Activated naive CD4-positive, alpha-beta T cell treated with anti-CD3 and anti-CD28 coated beads, Interleukin-2, amount 50 U/mL, for 72 hours (primary cell): ENCODE measurements at places on chromosomes 4 and X.

DNA sequence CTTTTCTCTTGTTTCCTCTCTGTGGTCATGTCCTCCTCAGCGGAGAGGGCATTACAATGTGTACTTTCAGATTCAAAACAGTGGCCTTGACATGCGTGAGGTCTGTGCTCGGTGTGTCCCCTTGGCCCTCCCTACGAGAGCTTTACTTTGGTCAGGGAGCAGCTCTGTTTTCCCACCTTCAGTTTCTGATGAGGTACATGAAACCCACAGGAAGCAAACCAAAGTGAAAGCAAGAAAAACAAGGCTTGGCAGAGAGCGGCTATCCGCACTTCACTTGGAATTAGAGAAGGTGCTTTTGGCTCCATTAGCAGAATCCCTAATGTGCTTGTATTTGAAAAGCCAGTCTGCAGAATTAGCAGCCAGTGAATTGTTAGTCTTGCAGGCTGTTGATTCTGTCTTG is 19.5 kb upstream of the BOD1L1 start:
- no peak for DNase-seq

DNA sequence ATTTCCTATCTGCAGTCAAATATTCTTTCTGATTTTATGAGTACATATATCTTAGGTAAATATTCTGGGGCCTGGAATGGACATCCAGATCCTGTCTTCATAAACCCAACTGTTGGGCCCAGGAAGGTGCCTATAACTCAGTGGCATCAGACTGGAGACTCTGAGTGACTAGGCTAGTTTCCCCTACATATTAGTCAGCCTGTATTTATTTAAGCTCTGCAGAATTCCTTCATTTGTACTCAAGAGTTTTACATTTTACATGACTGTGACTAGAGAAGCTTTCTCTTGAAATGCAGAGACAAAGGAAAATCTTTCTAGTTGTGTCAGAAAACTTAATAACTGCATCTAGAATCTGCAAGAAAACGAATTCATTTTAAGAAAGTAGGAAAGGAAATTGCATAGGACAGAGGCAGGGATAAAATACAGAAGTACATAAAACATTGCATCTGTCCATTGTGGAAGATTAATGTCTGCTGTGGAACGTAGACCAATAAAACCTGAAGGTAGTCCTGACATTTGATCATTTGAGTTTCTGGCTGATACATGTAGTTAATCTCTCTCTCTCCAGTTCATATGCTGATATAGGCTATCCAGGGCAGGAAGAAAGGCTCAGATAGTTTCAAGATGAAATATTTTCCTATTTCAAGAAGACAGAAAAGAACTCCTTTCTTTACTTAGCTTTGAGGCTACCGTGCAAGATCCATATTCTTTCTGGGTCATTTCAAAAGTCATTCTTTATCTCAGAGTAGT is 78.2 kb downstream of the OPHN1 start:
- DNase-seq: no peak

DNA sequence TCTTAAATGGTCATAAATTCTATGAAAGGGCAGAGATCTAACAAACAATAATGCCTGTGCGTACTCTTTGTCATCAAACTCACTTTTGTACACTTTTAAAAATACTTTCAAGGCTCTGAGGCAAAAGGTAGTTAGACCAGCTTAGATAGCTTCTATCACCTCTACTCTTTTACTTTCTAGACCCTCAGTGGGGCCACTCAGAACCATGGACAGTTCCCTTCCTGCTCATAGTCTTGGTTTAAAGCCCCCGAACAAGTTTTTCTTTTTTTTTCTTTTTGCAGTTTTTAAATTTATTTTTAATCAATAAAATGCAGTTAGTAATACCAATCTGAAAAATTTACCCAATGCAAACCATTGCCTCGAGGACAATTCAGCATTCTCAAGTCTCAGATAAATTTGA is 460.5 kb upstream of the CNKSR2 start:
- DNase-seq: peak; percentile 2

GRCh38 chr4:154961263-154961662 is 180.2 kb downstream of the RBM46 start:
- no peak for DNase-seq

GRCh38 chrX:35868501-35868900 is 51.0 kb upstream of the CFAP47 start:
- DNase-seq: no peak

DNA sequence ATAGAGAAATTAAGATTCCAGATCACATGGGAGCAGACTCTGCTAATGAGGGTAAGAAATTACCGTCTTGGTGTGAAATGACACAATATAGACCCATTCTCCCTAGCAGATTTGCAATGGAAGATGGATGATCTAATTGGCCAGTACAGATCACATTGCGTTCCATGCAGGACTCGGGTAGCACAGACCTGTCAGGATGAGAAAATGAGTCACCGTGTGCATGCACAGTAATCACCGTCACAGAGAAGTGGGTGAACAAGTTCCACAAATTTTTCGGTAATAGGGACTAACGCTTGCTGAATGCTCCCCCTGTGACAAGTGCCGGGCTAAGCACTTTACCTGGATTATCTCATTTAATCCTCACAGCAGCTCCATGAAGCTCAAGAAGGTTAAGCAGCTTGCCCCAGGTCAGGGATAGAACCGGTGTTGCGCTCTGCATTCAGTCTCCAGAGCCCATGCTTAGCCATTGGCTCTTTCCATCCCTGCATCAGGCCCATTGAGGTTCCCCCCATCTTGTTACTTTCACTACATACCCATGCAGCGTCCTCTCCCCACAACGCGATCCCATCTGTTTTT is 375.6 kb downstream of the FBXW7 start:
- no peak for DNase-seq

- DNase-seq: no peak
These were observed 9.8 kb upstream of the PCDH18 start for GRCh38 chr4:137541876-137542646.

DNA sequence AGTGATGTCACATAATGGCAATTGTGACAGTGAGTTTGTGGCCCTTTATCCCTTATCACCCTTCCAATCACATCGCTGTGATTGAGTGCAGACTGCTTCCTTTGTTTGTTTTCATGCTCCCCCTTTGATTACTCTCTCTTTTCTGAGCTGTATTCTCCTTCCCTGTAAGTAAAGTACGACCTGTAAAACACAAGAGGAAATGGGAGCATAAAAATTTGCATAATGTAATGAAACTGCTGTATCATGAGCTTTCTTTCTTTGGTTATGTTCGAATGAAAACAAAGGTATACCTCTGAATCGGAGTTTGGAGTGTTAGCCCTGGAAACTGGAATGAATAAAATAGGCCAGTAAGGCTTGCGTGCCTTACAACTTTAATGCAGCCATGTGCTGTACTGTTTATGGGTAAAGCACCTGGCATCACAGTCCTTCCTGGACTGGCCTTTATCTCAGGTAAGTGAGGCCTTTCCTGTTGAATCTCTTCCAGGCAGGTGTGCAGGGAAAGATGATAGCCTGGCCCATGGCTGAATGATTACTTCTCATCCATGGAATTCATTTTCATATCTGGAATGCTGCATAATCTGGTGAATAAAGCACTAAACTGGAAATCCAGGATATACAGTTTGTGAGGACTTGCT is 26.6 kb upstream of the HS3ST1 start:
- DNase-seq: no peak

DNA sequence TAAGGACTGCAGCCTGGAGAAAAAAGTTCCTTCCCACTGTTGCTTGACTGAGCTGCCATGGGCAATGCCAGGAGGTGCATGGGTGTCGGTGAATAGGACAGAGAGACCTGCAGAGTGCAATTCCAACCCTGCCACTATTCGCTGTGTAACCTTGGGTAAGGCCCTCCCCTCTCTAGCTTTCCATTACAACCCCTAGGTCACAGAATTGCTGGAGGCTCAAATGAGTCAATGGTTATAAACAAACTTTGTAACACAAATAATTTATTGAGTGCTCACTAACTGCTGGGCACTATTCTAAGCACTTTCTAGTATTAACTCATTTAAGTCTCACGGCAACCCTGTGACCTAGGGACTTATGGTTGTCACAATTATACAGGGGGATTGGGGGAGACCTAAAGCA is 37.8 kb downstream of the PJA1 start:
- no peak for DNase-seq

DNA sequence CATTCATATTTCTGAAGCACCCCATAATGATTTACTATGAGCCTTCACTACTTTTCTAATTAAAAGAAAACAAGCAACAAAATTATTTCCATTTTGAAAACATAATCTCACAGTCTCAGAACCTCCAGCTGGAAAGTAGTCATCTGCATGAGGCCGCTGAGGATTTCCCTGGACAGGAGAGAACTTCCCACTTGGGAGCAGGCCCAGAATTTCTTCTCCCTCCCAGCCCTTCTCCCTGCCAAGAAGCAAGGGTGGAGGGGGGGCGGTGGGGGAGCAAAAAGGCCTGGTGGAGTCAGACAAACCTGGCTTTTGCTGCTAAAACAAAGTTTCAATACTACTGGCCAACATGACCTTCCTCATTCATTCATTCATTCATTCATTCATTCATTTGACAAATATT is 167.3 kb downstream of the PJA1 start:
- DNase-seq: no peak

GRCh38 chrX:46465203-46465602 is 80.0 kb downstream of the ZNF674 start:
- no peak for DNase-seq

DNA sequence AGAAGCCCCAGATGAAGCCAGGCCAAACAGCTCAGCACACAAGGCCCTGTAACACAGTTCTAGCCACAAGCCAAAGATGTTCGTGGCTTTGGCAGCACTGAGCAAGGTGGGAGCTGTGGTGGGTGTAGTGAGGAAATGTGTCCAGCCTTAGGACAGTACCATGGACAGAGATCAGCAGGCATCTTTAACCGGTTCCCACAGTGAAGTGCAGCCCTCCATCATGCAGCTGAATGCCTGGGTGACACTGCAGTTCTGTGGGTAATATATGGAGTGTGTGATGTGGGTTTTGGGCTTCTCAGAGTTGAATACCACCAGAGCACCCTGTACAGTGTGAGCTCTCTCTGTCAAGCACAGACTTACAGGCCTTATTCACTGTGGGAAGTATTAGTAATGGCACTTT is 6.0 kb upstream of the NEXMIF start:
- DNase-seq: no peak

- no peak for DNase-seq
These were observed 52.6 kb downstream of the SGMS2 start for GRCh38 chr4:107877361-107877760.

GRCh38 chrX:10167573-10167972 is 10.8 kb downstream of the CLCN4 start:
- no peak for DNase-seq

DNA sequence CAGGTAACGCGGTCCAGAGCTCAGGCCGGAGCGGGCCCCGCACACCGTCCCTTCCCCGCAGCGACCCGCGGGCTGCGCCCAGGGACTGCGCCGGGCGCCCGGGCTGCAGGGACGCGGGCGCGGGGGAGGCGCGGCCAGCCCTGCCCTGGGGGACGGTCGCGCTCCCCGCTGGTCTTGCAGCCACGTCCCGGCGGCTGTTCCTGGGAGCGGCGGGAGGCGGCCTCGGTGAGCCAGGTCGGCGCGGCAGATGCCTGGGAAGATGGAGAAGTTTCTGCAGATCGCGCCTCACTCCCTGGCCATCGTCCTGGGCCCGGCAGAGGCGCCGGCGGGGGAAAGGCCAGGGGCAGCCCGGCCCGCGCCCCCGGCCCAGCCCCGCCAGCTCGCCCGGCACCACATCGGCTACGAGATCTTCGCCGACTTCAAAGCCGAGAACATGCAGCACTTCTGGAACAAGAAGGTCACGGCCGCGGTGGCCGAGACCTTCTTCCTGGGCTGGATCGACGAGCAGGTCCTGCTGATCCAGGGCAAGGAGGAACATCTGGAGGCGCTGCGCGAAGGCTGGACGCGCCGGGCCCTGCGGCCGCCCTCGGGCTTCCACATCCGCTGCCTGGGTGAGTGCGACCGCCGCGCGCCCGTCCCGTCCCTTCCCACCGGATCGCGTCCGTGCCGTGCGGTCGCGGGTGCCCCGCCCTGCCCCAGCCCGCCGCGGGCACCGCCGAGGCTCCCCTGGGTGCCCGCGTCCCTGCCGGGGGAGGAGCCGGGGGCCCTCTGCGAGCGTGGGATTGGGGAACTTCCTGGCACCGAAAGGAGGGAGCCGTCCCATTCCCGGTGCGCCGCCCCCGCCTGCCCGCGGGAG is 107.4 kb upstream of the STOX2 start:
- peak; percentile 14 for DNase-seq

GRCh38 chr4:98556451-98556850 is 102.0 kb downstream of the TSPAN5 start:
- no peak for DNase-seq

DNA sequence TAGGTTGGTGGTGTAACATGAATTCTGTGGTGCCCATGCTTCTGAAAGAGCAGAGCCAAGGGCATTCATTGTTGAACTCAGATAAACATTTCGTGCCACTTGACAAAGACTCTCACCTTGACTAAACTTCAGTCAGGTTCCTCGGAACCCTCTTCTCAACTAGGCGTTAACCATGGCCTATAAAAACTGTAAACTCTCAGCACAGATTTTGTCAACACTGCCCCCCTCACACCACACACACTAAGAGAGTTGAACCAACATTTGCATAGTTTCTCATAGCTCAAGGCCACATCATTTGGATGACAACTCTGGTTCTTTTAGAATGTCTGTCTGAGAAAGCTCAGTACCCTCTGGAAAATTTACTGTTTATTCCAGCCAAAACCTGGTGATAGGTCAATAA is 28.1 kb downstream of the CASP6 start:
- no peak for DNase-seq

DNA sequence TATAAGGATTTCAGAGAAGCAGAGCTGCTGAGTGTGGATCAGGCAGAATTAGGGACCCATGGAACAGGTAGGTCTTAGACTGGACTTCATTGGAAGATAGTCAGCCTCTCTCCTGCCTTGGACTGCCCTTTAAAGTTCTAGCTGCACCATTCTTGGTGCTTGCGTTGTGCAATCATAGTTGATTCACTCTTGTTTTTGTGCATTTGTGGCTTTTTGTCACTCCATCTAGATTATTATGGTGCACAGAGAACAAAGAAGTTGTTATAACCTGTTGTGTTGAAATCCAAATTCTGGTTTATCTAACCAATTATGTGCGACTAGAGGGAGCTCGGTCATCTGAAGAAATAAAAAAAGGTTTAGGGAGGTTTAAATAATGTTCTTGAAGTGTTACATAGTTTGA is 59.3 kb downstream of the JADE1 start:
- no peak for DNase-seq

- DNase-seq: no peak
These were observed 122.4 kb downstream of the KIT start for GRCh38 chr4:54780149-54780495.

- no peak for DNase-seq
These were observed 68.2 kb upstream of the TENM3 start for GRCh38 chr4:182174979-182175378.

- no peak for DNase-seq
These were observed 50.1 kb upstream of the IL13RA1 start for GRCh38 chrX:118677318-118677717.
